ENCODE measurements at places on chromosomes 6 and 20.

DNA sequence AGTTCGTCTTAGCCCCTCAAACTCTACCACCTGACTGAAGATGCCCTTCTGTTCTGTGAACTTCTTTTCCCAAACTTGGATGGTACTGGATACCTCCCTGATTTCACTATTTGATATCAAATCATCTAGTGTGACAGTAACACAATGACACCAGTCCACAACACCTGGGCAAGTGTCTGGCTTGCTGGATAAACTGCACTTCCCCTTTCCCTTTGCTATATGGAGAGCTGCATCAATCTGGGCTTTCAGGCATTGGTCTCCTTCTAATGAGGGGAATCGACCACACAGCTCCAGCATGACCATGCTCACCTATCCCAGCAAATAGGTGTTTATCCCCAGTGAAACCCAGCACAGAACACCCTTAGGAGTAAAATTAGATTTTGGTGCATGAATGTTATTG is 3.1 kb downstream of the F13A1 start:
- DNase-seq, result no peak

DNA sequence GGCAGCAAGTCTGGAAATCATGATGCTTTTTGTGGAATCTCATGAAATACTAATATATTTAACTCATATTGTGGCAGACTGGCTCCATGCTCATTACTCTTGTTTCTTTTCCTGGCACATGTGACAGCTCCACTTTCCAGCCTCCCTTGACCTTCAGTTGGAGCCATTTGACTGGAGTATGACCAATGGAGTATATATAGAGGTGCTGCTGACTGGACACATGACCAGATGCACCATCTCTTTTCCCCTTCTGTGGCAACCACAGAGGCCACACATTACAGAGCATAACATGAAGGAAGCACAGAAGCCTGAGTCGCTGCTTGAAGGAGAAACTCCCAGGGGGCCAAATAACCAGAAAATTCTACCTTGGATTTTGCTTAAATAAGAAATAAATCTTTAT is 77.4 kb downstream of the MKKS start:
- no peak for DNase-seq

DNA sequence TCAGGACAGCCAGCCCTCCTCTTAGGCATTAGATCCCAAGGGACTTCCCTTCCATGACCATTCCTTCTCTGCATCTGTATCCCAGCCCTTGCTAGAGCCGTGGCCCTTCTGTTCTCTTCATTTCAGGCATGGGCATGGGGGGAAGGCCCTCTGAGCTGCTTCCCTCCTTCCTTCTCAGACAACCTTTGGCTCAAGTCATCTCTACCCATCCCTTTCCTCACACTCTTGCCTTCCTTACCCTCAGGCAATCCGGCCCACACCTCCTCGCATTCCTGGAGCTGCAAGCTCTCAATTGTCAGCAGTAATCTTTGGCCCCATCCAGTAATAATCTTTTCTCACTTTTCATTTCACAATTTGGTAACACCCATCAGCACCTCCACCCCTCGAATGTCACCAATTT is 426.9 kb upstream of the JARID2 start:
- DNase-seq, result no peak

GRCh38 chr6:22036275-22036674 is 260.6 kb downstream of the PRL start:
- no peak for DNase-seq

- DNase-seq, result peak; percentile 79
Measured at GRCh38 chr6:142416179-142416578, 114.4 kb downstream of the ADGRG6 start.

- DNase-seq, result no peak
Measured at GRCh38 chr6:28597217-28597835, 71.6 kb downstream of the GPX5 start.

DNA sequence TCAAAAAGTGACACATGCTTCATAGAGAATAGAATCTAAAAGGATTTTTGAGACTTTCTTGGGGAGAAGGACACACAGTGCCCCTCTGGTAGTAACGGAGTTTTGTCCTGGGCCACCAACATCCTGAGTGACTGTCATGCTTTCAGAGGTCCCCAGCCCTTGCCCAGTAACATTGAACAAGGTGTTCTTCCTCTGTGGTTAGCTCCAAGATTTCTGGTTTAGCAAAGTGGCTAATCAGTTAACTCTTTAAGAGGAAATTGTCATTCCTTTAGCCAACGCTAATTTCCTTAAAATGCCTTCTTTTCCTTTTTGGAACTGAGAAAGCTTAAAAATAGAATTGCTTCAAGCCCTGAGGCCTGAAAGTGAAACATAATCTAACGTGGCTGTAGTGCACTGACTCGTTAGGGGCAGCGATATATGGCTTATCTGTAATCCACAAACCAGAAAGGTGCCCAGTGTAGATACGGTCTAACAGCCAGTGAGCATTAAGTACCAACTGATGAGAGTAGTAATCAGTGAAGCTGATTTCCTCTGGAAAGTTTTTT is 7.8 kb downstream of the E2F3 start:
- no peak for DNase-seq

- DNase-seq, result no peak
Measured at GRCh38 chr20:33977535-33977934, 16.2 kb upstream of the RALY start.

DNA sequence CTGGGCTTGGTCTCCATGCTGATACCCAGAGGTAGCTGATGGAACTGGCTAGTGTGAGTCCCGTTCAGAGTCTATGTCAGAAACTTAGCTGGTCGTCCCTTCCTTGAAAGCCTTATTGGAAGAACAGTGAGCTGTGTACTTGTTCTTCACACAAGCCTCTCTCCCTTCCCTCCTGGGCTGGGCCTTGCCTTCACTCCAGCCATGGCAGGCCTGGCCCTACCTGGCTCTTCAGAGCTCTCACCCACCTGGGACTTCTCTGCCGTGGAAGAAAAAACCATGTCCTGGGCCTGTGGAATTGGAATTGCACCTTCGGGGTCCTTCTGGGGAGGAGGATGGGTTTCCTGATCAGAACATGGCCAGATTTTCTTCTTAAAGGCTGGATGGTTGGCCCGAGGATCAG is 20.3 kb upstream of the ZNF831 start:
- DNase-seq, result no peak

- DNase-seq, result no peak
Measured at GRCh38 chr20:54292185-54292584, 84.3 kb downstream of the PFDN4 start.

DNA sequence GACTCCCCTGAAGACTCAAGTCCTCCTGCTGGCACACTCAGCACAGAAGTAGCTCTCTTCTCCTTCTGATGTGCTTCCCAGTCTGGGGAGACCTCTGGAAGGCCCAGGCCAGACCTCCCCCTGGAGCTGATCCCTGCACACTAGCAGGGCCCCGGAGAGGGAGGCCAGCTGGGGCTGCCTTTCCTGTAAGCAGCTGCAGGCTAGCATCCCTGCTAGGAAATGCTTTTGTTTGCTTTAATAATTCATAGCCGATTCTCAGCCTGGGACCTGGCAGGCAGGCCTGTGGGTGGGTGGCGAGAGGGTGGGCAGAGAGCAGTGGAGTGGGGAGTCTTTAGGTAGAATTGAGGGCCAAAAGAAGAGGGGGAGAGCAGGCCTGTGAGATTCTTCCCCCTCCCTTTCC is 5.2 kb downstream of the EBF4 start:
- DNase-seq, result no peak

- DNase-seq, result no peak
Measured at GRCh38 chr6:157466342-157466648, 85.3 kb downstream of the ZDHHC14 start.

- no peak for DNase-seq
Measured at GRCh38 chr20:6525447-6526303, 241.8 kb upstream of the BMP2 start.

DNA sequence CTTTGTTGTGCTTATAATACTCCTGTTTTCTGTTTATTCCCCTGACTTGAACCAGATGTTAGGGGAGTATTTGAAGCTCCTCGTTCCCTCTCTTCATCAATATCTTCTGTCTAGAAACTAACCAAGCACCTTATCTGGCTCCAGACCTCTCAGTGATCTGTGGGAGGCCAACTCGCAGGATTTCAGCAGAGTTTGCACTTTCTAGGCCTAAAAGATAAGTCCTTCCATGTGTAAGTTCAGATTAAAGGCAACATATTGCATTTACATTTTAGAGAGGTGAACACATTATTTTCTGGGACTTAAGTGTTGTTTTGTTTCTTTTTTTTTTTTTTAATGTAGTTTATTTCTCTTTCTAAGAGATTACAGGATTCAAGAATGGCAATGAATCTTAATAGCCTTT is 139.4 kb upstream of the AKAP12 start:
- DNase-seq, result no peak

DNA sequence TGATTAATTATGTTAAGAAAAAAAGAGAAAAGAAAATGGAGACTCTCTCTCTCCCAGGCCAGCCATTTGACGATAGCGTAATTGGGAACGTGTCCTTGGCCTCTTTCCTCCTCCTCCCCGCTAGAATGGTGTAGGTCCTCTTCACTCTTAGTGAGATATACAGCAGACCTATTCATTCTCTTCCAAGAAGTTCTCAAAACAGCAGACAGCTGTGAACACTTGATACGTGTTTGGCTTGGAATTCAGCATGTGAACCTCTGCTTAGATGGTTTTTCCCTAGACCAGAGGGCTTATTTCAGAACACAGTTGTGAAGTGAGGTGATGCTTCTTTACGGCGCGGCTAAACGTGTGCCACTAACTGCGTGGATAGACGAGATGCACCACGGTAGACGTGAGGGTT is 32.6 kb upstream of the TULP4 start:
- no peak for DNase-seq

GRCh38 chr6:150735341-150735851 is 130.1 kb upstream of the MTHFD1L start:
- DNase-seq, result no peak

DNA sequence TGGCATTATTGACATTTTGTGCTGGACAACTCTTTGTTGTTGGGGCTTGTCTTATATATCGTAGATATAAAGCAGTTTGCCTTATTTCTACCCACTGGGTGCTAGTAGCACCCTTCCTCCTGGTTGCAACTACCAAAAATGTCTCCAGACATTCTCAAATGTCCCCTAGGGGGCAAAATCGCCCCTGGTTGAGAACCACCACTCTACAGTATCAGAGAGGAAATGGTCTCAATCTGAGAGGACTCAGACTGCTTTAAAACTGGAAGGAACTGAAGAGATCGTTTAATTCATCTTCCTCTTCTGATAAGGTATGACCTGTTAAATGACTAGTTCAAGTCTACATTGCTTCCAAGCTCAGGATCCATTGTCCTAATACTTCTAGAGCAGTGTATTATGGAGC is 14.9 kb downstream of the SH3BGRL2 start:
- no peak for DNase-seq

- no peak for DNase-seq
Measured at GRCh38 chr6:108559884-108560462, 744 bp upstream of the FOXO3 start.

DNA sequence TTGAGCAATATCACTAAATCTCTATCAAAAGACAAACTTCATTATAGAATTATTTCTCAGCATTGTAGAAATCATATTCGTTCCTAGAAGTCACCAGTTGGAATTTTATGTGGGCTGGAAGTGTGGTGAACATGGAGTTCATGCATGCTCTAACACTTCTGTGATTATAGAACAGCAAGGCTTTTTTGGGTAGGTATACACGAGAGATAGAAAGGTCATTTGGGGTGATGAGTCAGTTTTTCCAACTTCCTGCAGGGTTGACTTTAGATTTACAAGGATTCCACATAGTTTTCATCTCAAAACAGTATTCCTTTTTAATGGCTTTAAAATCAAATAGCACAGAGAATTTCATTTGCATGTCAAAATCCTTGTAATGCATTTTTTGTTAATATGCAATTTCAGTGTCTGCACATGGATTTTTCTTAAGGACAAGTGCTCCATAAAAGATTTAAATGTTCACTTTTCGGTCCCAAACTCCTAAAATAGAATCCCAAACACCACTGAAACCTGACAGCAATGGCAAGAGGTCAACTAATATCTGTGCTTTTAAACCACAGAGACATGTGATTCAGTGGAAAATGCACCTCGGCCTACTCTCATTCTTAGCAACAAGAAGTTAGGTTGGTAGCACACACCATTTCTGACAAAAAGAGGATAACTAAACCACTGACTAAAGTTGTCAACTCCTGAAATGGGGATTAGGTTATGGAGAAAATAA is 211.0 kb downstream of the MOXD1 start:
- no peak for DNase-seq

GRCh38 chr6:134253681-134254080 is 64.2 kb downstream of the SGK1 start:
- peak; percentile 84 for DNase-seq

- peak; percentile 21 for DNase-seq
Measured at GRCh38 chr6:159467473-159468041, 225.5 kb downstream of the SOD2 start.

GRCh38 chr20:34045294-34045693 is 51.6 kb downstream of the RALY start:
- no peak for DNase-seq

- DNase-seq, result no peak
Measured at GRCh38 chr20:48329031-48329615, 498.7 kb downstream of the PREX1 start.

GRCh38 chr6:156980515-156980914 is 203.3 kb downstream of the ARID1B start:
- DNase-seq, result no peak

- no peak for DNase-seq
Measured at GRCh38 chr20:57779401-57780003, 69.7 kb upstream of the PMEPA1 start.

- no peak for DNase-seq
Measured at GRCh38 chr20:43560974-43561373, 2.1 kb downstream of the SGK2 start.

GRCh38 chr6:126914172-126914571 is 204.3 kb upstream of the RSPO3 start:
- DNase-seq, result no peak

- no peak for DNase-seq
Measured at GRCh38 chr20:20744170-20744725, 31.8 kb upstream of the RALGAPA2 start.

DNA sequence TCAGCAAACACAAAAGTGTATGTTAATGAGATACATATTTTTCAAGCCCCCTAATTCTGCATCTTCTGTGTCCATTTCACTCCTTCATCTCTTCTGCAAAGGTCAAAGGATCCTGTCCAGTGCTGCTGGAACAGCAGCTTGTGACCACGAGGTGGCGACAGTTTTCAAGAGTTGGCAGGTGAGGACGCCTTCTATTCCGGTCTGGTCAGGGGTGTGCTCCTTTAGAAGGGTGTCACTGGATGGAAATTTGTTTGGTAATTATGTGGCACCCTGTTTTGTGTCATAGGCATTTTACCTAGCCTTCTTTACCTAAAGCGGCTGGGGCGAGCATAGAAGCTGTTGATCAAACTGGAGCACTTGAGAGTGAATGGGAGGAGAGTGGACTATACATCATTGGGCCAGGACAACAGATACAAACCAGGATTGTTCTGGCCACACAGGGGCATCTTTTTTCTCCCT is 32.9 kb upstream of the ERVFRD-1 start:
- no peak for DNase-seq

Measured in GM04503 (cell line).